Activated CD4-positive, alpha-beta T cell treated with anti-CD3 and anti-CD28 coated beads, Interleukin-2, amount 50 U/mL, for 24 hours (primary cell): ENCODE measurements at places on chromosomes 1 and 21.

DNA sequence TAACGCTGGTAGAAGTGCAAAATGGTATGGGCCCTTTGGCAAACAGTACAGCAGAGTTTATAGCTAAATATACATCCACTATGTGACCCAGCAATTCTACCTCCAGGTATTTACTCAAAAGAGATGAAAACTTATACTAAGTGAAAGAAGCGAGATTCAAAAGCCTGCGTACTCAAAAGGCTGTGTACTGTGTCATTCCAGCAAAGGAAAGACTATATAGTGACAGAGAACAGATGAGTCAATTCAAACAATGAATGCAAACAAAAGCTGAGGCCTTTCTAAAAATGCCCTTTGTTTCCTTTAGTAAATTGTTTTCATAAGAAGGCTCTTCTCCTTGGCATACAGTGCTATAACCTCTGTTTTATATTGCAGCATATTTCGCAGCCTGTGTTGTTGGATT, 268.8 kb upstream of the CSF3R start:
- no peak for DNase-seq

DNA sequence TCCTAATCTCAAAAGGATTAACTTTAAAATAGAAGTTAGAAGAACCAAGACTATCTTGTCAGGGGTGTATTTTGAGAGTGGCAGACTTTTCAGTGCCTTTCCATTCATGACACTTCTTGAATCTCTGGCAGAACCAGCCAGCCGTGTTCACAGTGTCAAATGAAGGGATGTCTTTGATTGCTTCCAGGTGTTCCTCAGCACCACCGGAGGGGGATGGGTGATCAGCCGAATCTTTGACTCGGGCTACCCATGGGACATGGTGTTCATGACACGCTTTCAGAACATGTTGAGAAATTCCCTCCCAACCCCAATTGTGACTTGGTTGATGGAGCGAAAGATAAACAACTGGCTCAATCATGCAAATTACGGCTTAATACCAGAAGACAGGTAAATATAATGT, 32.3 kb downstream of the FMO1 start:
- DNase-seq = no peak

- no peak for DNase-seq
Observed at GRCh38 chr1:169483500-169483966, 2.2 kb downstream of the SLC19A2 start.

- no peak for DNase-seq
Observed at GRCh38 chr1:26239936-26240335, 5.9 kb downstream of the CEP85 start.

GRCh38 chr1:81834921-81835698, 34.4 kb downstream of the ADGRL2 start:
- DNase-seq = no peak

- DNase-seq = no peak
Observed at GRCh38 chr21:31394309-31394708, 50.2 kb upstream of the TIAM1 start.

- DNase-seq = no peak
Observed at GRCh38 chr1:225838793-225839192, 28.9 kb downstream of the EPHX1 start.

DNA sequence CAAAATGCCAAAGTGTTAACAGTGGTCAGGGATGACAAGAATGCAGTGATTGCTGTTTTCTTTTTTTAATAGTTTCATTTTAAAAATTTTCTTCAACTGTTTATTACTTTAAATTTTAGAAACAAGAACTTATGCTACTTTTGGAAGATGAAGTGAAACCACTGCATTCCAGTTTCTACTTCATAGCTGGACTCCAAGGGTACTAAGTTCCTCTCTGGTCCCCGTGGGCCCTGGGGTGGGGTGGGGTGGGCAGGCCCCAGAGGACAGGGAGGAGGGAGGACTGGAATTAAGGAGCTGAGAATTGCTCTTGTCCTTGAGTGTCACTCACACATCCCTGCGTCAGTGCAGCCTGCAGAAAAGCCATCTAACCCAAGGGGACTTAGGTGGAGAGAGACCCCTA, 97.3 kb downstream of the RAVER2 start:
- no peak for DNase-seq

- no peak for DNase-seq
Observed at GRCh38 chr1:180962178-180962577, 49.5 kb downstream of the KIAA1614 start.

DNA sequence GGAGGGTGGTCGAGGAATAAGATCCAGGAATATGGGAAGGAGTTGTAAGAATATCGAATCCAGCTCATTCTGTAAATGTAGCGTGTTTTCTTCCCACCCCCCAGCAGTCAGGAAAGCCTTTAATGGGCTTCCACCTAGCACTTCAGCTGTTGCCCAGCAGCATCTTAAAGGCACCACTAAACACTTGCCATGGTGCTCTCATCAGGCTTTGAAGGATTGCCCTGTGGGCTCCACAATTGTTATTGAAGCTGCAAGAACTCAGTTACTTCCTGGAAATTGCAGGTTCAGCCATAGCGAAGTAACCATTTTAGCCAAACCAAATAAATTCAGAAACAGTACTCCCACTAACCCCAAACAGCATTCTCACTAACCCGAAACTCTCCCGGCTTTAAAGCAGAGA, 511.2 kb downstream of the PLPP3 start:
- DNase-seq = no peak

GRCh38 chr1:206685769-206686477, 1.2 kb downstream of the MAPKAPK2 start:
- DNase-seq = no peak

- DNase-seq = no peak
Observed at GRCh38 chr1:221164029-221164428, 284.8 kb downstream of the HLX start.

DNA sequence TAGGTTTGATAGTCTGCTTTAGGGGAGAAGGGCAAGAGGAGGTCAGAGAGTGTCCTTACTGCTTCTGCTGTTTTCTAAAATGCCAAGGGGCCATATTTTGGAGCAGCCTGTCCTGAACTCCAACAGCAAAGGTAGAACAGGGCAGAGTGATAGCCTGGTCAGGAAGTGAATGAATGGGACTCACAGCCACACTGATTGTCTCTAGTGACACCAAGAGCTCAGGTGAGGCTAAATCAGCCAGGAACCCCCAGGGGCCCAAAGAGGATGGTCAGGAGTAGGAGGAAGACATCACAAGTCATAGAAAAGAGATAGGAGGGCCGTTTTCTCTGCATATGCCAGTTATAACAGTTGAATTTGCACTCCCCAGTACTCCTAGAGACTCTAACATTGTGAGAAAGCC, 97.4 kb upstream of the DUSP10 start:
- DNase-seq = no peak

DNA sequence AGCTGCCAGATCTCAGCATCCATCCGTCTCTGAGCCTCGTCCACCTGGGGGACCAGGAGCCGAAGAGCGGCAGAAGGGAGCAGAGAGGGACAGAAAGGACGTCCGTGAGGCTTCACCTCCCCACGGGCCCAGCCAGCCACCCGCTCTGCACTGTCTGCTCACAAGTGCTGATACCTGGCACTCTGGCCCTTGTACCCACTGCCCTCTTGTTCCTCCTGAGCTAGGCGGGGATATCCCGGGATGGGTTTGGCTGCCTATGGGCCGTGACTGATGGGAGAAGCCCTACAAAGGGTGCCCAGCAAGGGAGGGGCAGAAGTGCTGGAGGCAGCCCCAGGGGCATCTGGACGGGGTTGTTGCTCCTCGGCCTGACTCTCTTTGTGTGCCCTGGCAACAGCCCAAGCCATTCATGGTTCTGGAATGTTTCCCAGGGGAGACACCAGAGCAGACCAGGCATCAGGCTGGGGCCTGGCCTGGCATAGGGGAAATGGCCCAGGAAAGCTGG, 57.6 kb downstream of the LDLRAD2 start:
- no peak for DNase-seq
